ENCODE measurements at places on chromosomes 5 and 9.

- no peak for DNase-seq
Observed at GRCh38 chr9:126578029-126578428, 35.7 kb upstream of the LMX1B start.

DNA sequence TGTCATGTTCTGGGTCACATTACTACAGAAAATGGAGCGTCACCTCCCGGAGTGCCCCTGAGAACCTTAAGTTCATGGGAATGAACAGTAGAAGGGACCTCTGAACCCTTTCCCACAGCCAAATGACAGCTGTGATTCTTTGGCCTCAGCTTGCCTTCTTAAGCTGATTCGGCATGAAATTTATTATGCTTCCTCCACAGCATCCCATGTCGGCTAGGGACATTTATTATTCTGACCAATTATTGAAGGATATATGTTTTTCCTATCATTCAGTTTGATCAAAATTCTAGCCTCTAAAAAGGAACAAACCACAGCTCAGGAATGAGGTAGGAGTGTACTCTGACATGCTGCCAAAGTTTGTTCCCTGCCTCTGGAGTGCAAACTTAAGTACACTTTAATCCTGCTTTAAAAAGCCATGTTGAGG, 440.6 kb downstream of the CETN3 start:
- DNase-seq: no peak

DNA sequence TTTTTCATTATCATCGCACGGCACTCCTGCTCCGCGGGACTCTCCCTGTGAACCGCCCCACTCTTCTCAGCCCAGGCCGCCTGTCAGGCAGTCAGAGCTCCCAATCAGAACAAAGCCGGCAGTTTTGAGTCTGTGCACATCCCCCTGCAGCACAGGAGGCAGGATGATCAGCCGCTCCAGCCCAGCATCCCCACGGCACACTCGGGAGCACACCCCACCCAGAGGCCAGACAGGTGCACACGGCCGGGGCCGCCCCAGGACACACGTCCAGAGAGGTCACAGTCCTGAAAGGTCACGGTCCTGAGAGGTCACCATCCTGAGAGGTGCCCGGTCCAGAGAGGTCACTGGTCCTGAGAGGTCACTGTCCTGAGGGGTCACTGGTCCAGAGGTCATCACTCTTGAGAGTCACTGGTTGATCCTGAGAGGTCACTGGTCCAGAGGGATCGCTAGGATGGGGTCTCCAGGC, 8.4 kb downstream of the TPPP start:
- DNase-seq: no peak

GRCh38 chr9:79432485-79432884, 139.3 kb upstream of the TLE4 start:
- no peak for DNase-seq

DNA sequence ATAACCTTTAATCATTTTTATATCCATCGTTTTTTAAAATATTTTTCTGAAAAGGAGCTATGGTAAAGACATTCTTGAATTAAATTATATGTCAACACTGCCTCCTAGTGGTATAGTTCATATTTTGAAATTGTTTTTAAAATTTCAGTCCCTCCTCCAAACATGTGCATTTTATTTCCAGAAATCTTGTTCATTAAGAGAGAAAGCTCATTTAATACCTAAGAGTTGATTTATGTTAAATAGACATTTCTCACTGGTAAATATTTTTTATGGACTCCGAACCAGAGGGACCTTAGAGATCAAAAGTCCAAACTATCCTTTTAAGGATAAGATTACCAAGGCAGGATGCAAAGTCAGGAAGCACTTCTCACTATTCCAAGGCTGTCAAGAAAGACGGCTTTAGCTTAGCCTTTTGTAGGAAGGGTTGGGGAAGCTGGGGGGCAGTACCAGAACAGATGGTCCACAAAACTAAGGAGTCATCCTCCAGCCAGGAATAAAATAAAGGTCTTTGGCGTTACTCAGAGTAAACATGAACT, 21.6 kb downstream of the BHMT start:
- peak; percentile 28 for DNase-seq

DNA sequence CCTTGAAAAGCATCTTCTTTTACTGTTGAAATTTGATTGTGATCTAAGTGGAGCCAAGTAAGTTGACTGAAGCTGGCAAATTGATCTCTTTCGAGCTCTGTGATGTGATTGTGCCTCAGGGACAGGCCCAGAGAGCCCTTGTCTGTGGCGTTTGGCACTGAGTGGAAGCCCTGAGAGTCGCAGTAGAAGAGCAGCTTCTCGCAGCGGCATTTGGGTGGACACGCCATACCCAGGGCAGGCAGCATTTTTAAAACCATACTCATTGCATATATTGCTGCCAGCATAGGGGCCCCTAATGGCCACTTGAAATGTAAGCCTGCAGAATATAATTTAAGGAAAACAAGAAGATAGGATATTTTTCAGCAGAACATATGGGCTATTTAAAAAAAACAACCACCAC, 894 bp downstream of the LRRTM2 start:
- no peak for DNase-seq

GRCh38 chr9:137465000-137465719, 6.0 kb upstream of the NSMF start:
- DNase-seq: no peak

GRCh38 chr9:98462310-98462709, 206.9 kb upstream of the TBC1D2 start:
- no peak for DNase-seq

GRCh38 chr9:12464910-12465512, 228.2 kb upstream of the TYRP1 start:
- peak; percentile 34 for DNase-seq

DNA sequence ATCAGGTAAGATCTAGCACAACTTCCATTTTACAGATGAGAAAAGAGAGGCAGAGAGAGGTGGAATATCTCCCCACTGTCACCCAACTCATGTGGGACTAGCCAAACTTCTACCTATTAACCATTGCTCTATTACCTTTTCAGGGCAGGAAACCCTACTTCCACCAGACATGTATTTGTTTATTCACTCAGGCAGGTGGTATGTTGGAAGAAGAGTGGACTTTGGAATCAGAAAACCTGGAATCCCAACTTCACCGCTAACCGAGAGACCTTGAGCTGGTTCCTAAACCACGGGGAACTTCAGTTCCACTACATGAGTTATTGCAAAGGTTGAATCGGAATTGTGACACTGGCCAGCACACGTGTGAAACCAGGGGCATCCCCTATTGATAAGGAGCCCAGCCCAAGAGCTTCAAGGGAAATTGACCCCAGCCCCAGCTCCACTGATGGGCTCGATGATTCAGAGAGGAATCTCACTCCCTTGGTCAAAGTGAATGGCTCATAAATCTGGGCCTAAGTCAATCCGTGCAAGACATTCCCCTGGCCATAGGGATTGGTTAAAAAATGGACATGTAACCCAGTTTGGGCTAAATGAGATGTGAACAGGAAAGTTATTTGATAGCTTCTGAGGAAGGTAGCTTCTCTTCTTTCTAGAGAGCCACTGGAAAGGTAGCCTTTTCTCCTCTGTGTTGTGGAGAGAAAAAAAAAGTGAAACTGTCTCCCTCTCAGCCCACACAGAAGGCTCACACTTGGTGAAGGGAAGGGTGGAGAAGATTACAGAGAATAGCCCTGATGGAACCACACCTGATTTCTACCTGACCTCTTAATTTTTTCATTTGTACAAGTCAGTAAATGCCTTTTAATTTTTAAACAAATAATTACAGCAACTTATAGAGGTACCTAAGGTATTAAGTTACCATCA, 5.5 kb upstream of the GLIS3 start:
- no peak for DNase-seq

DNA sequence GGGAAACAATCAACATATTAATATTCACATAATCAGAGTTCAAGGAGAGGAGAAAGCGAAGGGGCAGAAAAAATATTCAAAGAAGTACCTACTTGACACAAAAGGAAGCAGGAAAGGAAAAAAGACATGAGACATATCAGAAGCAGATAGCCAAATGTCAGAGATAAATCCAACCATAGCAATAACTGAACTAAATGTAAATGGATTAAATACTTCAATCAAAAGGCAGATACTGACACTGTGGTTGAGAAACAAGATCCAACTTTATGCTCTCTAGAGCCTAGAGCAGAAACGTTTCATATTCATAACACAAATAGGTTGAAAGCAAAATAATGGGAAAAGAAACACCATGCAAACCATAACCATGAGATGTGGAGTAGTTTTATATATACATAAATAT, 9.0 kb downstream of the MRPS2 start:
- no peak for DNase-seq

DNA sequence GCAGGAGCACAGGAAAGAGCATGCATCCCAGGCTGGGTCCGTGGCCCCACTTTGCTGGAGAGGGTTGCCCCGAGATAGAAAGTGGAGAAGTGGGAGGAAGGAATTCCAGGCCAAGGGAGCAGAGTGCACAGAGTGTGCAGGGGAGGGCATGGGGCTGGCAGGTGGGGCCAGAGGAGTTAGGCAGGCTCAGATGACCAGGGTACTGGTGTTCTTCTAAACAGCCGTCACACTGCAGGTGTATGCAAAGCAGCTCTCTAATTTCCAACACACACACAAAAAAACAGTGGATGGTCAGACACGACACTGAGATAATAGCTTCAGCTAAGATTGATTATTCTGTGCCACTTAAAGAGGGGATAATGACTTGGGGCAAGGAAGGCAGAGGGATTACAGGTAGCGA, 212.2 kb downstream of the MTRR start:
- no peak for DNase-seq

DNA sequence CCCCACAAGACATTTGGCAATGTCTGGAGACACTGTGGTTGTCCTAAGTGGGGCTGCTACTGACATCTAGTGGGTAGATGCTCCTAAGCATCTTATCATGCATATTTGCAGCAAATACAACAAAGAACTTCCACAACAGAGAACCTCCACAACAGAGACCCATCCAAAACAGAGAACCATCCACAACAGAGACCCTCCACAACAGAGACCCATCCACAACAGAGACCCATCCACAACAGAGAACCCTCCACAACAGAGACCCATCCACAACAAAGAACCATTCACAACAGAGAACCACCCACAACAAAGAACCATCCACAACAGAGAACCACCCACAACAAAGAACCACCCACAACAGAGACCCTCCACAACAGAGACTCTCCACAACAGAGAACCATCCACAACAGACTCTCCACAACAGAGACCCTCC, 32.8 kb downstream of the ARPC5L start:
- DNase-seq: peak; percentile 45

DNA sequence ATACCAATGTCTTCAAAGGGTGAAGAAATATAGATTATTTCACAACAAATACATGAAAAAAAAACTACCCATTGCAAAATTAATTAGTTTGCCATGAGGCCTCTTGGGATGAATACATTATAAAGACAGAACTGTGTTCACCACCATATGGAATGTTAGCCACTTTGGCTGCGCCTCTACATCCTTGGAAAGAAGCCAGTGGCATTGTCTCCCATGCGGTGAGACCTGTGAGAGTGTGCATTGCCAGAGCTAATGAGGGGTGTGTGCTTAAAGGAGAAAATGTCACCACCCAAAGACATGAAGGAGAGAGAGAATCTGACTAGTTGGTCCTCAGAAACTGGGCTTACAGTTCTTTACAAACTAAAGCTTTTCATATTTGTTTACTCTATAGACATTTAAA, 110.6 kb downstream of the PLPPR1 start:
- DNase-seq: peak; percentile 99

- no peak for DNase-seq
Observed at GRCh38 chr9:83670381-83670780, 37.4 kb downstream of the UBQLN1 start.

DNA sequence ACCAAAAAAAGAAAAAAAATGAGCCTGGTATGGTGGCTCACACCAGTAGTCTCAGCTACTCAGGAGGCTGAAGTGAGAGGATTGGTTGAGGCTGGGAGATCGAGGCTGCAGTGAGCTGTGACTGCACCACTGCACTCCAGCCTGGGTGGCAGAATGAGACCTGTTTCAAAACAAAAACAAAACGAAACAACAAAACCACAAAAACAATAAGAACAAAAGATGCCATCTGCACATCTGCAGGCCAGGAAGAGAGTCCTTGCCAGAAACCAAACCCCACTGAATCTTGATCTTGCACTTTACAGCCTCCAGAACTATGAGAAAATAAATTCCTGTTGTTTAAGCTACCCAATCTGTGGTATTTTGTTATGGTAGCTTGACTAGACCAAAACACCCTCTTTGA, 207.7 kb downstream of the YTHDC2 start:
- DNase-seq: no peak

GRCh38 chr9:135229701-135230385, 142.4 kb downstream of the OLFM1 start:
- no peak for DNase-seq

DNA sequence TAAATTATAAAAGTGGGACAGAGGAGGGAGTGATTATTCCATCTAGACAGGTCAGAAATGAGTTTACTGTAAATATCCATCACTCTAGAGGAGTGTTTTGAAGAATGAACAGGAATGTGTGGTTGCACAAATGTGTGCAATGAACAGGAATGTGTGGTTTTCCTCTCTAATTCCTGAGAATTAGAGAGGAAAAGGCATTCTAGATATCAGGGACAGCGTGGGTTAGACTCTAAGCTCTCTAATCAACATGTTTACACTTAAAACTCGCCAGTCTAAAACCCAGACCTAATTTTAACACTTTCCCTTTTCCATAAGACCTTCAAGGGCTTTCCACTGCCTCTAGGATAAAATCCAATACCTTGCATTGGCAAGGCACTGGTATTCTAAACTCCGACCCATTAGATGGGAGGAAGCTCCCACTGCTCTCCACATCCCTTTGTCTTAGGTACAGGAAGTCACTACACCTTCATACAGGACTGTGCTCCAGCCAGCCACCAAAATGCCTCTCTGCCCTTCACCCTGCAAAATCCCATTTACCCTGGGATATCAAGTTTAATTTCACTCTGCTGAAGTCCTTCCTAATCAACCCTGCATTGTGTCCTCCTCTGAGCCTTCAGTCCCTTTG, 67.9 kb downstream of the NFIB start:
- DNase-seq: no peak

- DNase-seq: no peak
Observed at GRCh38 chr5:139306197-139306596, 12.7 kb downstream of the MATR3 start.

GRCh38 chr9:112032743-112033142, 136.1 kb downstream of the UGCG start:
- DNase-seq: no peak

DNA sequence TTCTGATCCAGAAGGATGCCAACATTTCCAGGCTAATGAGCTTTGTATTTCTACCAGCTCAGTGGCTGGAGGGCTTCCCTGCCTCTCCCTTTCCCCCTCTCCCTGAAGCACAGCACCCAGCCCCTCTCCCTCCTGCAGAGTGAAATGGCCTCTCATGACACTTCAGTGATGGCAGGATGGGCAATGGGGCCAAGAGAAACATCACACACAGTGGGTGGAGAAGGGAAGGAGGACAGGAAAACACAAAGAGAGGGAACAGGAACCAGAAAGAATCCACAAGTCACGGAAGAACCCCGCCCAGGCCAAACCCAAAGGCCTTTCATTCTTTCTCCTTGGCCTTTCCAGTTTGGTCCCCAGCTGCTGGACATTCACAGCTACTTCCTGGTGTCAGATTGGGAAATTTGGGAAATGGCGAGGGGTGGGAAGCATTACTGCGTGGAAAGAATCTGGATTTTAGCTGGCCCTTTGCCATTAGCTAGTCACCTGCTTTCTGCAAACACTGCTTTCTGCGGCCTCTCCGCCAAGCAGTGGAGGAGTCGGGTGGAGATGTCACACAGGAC, 82.6 kb downstream of the GLDC start:
- no peak for DNase-seq

All from NCI-H524 (cell line).